ENCODE measurements at places on chromosomes 16 and 17. TPM values are rescaled to one million over a fixed set of nuclear protein-coding genes. Genes with fewer than 3 reads are reported as not detected.

DNA sequence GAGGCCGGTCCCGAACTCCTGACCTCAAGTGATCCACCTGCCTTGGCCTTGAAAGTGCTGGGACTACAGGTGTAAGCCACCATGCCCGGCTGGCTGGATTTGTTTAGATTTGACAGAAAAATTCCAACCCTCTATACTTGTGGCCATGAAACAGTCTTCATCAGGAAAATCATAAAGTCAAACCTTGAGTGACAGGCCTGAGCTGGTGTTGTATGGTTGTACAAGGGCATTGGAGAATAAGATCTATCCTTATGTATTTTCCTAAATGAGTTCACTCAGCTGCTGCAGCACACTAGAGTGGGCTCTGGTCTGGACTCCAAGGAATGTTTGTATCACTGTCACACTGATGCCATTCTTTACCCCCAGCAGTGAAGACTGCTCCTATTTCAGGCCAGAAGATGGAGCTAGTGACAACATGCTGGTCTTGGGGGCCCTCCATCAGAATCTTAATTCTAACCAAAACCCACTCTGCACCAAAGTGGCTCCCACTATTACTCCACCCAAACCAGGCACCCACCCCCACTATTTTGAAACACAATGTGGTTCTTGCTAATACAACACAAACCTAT, 27.4 kb downstream of the SNX11 start:
- DNase-seq: no peak

- DNase-seq: no peak
Observed at GRCh38 chr16:57354311-57354710, 4.3 kb upstream of the CCL22 start.

The OSBPL7 gene
- 7.8 TPM for total RNA-seq

GRCh38 chr16:72989579-72990551, 58.1 kb downstream of the ZFHX3 start:
- DNase-seq: peak; percentile 82

DNA sequence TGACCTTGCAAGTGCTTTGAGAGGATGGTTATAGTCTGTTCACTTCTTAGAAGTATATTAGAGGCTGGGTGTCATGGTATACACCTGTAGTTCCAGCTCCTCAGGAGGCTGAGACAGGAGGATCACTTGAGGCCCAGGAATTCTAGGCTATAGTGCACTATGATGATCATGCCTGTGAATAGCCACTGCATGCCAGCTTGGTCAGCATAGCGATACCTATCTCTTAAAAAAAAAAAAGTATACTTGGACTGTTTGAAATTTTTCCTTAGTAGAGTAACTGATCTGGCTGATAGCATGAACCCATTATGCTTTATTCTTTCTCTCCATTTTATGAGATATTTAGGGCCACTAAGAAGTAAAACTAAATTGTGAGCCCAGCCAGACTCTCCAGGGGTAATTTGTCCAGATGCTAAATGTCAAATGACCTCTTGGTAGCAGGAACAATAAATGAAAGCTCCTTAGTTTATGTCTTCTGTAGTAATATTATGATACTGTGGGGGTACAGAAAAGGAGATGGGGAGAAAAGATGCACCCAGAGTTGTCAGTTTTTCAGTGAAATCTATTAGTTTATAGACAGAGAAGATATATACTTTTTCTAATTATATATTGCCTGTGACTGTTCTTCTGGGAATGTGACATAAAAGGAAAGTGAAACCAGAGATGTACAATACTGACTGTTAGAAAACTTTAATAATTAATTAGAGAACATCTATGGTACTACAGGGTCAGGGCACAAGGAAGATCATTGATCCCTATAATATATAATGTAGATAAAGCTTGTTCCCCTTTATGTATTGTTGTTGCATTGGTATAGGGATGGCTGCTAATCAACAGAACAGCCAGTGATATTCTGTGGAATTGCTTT, 335.3 kb upstream of the TBX2 start:
- no peak for DNase-seq

The KRT25 gene
- not detected for total RNA-seq

The NPTX1 gene
- 1.4 TPM for total RNA-seq

DNA sequence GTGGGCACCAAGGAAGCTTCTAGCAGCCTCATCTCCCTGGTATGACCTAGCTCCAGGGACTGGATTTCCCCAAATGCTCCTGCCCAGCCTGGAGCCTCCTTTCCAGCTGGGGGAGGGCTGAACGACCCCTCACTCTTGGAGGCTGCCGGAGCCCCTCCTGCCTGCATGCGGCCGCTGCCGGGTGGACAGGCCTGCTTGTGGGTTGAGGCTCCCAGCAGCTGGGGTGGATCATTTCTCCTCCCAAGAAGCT, 213.6 kb downstream of the SEC14L1 start:
- no peak for DNase-seq

DNA sequence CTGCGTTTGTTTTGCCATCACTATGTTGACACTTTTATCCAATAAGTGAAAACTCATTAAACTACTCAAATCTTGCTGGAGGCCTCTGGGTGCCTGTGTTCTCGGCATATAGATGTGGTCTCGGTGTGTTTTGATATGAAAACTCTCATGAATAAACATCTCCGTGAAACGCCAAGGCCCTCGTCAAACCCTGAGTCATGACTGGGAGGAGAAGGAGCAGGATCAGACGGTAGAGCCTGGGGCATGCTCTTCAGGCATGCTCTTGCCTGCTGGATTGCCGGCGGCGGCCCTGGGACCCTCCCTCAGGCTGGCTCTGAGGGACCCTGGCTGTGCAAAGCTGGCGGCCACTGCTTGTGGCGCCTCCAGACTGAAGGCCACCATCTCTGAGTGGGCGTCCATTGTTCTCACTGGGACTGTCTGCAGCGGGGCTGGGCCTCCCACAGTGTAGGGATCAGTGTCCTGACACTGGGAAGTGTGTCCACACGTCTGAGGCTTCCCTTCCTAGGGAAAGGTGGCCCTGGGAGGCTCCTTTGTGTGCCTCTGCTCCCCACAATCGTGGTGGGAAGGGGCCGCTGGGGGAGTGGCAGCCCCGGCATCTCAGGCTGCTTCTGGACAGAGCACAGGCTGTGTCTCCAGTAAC, 1.7 kb upstream of the NPB start:
- no peak for DNase-seq

DNA sequence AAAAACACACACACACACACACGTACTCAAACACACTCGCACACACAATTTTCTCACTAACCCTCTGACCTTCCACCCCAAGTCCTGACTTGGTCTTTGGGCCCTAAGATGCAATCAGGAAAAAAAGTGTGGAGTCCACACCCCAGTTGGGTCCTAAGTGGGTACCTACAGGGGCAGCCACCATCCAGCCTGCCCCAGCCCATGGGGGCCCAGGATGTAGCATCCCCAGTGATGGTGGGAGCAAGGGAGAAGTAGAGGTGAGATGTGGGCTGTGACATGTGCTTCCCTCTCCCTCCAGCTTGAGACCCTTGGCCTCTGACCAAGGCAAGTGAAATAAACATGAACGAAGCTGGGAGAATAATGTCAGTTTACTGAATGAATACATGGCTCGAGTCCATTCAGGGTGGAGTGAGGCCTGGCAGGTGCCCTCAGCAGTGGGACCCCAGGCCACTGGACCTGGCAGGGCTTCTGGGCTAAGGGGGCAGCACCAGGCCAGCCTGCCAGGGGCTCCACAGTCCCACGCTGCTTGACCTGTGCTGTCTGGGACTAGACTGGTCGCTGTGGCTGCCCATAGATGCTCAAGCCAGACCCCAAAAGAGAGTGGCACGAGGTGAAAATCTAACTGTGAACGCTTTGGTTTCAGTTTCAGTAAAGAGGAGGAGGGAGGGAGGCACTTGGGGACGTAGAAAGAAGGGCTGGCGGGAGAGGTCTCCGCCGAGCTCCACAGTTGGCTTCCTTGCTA, 73.7 kb downstream of the MRC2 start:
- no peak for DNase-seq

The AGRP gene
- not detected for total RNA-seq

All from urinary bladder (tissue), 4 donors.